ENCODE measurements at places on chromosomes 11 and 22. TPM values are rescaled to one million over a fixed set of nuclear protein-coding genes. Genes with fewer than 3 reads are reported as not detected.

TRIM64C gene
- not detected for total RNA-seq

DNA sequence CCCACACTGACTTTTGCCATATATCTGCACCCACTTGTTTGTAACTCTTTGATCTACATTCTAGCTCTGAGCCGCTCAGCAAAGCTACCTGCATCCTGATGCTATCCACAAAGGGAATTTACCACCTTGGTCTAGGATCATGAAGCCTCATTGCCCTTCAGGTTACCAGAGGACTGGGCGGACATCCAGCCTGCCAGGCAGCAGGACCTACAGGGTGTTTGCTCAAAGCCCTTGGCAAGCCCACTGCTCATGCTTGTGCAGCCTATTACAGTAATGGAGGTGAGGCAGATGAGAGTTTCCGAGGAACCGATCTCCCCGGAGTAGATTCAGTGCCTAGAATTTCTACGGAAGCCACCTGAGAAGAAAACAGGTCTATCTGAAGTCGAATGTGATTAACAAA, 417.2 kb downstream of the OPCML start:
- DNase-seq, result no peak

DSCAML1 gene
- not detected for total RNA-seq

NAALAD2 gene
- not detected for total RNA-seq

Measured in bronchial epithelial cell (primary cell).